Type B pancreatic cell (in vitro differentiated cells): ENCODE measurements at places on chromosomes 1 and 21. TPM values are rescaled to one million over a fixed set of nuclear protein-coding genes. Genes with fewer than 3 reads are reported as not detected.

The NEK2 gene
- total RNA-seq = 15.2 and 23.4 TPM in 2 replicates

The FABP3 gene
- 16.4 and 18.8 TPM in 2 replicates for total RNA-seq

DNA sequence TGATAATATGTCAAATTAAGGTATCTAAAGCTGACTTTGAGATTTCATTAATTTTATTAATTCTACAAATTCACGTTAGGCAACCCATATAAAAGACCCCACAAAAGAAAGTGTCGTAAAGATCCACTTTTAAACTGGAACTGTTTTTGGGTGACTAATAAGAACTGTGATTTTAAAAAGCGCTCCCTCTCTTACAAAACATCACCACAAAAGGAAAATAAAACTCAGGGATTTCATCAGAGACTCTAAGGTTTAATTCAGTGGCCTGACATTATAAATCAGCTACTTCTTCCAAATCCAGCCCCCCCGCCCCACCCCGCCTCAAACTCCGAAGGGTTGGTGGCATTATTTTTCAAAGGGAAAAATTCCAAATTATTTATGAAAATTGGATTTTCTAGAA is 2.7 kb downstream of the COL24A1 start:
- H3K27ac ChIP-seq = no peak overlapping the region
- peaks cover 17% of the 10 kb centered on the region for H3K4me1 ChIP-seq
- no peak overlapping the region for H3K4me3 ChIP-seq

DNA sequence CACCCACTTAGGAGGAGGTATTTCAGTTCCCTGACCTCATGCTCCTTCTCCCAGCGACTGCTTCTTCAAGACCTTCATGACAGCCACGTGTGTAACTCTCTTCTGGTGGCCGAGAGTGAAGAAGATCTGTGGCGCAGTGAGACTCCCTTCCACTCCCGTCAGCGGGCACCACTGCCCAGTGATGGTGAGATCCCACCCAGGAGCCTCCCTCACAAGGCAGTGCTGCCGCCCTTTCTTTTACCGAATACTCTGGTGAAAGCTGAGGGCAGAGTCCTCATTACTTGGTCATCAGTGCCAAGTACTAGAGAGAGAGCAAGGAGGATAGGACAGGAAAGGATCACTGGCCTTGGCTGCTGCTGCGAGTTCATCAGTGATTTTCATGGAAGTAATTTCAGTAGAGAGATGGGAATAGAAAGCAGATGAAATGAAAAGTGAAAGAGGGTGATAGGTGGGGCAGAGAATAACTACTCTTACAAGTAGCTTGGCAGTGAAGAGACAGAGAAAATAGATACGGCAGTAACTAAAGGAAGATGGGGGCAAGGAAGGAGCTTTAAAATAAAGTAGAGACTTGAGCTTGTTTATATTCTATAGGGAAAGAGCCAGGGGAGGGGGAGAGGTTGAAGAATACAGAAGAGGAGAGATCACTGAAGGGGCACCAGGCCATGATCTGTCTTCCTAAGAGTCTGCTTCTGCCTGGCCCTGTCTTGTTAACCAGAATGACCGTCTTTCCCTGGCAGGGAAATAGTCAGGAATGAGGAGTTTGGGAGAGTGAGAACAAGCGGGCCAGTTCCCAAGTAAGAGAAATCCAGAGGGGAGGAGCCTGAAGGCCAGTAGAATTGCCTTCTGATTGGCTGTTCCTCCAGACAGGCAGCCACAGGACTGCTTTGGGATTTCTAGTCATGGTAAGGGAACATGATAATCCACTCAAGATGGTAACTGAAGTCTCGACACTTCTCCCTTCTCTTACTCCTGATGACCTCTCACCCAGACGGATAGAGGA is 18.3 kb downstream of the HYI start:
- DNase-seq = no peak
- H3K27me3 ChIP-seq = no peaks in the 10 kb centered on the region
- H3K4me1 ChIP-seq = peaks cover 18% of the 10 kb centered on the region
- H3K4me3 ChIP-seq = no peak overlapping the region
- H3K36me3 ChIP-seq = peaks cover 33% of the 10 kb centered on the region

GRCh38 chr1:241507189-241507863 is 12.2 kb downstream of the FH start:
- H3K27ac ChIP-seq = no peak overlapping the region
- peaks cover 30% of the 10 kb centered on the region for H3K36me3 ChIP-seq
- DNase-seq = no peak
- H3K27me3 ChIP-seq = no peaks in the 10 kb centered on the region
- H3K4me1 ChIP-seq = no peaks in the 10 kb centered on the region

DNA sequence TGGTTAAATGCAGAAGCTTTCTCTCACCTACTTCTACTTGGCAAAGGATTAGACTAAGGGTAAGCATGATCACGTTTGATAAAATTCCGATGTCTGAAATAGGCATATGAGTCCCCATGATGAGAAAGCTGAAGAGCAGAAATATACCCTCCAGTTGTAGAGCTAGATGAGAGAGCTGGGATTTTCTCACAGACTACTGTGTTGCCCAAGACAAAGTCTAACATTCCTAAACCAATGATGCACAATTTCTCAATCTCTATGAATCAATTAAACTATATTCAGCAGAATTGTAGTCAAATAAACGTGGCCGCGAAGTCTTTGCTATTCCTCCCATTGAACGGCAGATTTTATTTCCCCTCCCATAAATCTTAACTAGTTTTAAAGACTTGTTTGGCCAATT is 699.2 kb downstream of the KCNT2 start:
- H3K27ac ChIP-seq = no peak overlapping the region
- no peaks in the 10 kb centered on the region for H3K27me3 ChIP-seq
- DNase-seq = no peak
- H3K4me3 ChIP-seq = no peak overlapping the region
- H3K4me1 ChIP-seq = no peaks in the 10 kb centered on the region

- DNase-seq = no peak
- H3K36me3 ChIP-seq = no peaks in the 10 kb centered on the region
- no peaks in the 10 kb centered on the region for H3K27me3 ChIP-seq
- H3K4me3 ChIP-seq = no peak overlapping the region
- no peak overlapping the region for H3K27ac ChIP-seq
These were observed 25.4 kb downstream of the CFAP57 start for GRCh38 chr1:43197343-43198127.
